Natural killer cell (primary cell): ENCODE measurements at places on chromosomes 6 and 20.

- DNase-seq: no peak
- no peak overlapping the region for H3K27ac ChIP-seq
- peaks cover 9% of the 10 kb centered on the region for H3K4me1 ChIP-seq
- no peak overlapping the region for H3K4me3 ChIP-seq
- H3K27me3 ChIP-seq: peaks cover 23% of the 10 kb centered on the region
Measured at GRCh38 chr6:88163616-88164015, 2.5 kb downstream of the CNR1 start.

DNA sequence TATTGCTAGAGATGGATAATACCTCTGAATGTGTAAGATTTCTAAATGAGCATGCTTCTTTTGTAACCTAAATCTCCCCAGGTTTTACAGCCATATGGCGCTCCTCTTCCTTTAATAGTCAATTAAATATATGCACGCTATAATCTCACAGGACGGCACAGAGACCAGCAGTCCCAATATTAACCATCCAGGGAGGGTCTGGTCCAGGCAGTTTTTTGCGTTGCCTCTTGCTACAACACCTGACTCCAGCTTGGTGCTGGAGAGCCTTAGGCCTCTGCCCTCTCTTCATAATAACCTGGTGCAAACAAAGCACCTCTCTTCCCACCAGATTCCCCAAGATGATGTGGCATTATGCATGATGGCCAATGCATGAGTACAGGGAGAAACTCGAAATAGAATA, 183.4 kb downstream of the LY86 start:
- no peaks in the 10 kb centered on the region for H3K4me1 ChIP-seq
- H3K27me3 ChIP-seq: no peaks in the 10 kb centered on the region
- no peak overlapping the region for H3K4me3 ChIP-seq

DNA sequence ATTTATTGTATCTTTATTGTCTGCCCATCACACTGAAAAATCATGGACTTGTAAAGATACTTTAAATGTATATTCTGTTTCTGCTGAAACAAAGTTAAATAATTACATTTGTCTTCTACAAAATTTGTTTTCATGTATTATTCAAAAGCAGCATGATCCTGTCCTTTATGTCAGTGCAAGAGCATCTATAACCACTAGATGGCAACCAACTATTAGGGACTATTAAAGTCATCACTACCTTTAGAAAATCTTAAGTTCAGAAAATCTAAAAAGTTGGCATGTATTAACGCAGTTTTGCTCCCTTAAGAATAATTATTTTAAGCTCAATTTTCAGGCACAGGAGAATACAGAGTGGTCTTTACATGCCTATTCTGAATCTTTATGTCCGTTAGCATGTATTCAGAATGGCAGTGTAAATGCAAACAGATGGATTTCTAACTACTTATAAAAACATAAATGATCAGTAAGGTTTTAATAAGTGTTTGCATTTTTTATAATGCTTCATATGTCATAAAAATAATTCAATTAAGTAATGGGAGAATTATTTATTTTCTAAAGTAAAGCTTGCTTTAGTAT, 17.8 kb downstream of the TMEM30A start:
- H3K27me3 ChIP-seq: no peaks in the 10 kb centered on the region
- no peak overlapping the region for H3K4me3 ChIP-seq
- H3K36me3 ChIP-seq: peaks cover 23% of the 10 kb centered on the region
- H3K4me1 ChIP-seq: no peaks in the 10 kb centered on the region
- no peak for DNase-seq

- H3K27ac ChIP-seq: no peak overlapping the region
- no peak for DNase-seq
- H3K36me3 ChIP-seq: no peaks in the 10 kb centered on the region
- no peaks in the 10 kb centered on the region for H3K27me3 ChIP-seq
- H3K4me1 ChIP-seq: no peaks in the 10 kb centered on the region
Measured at GRCh38 chr6:46626228-46626909, 26.2 kb downstream of the CYP39A1 start.

DNA sequence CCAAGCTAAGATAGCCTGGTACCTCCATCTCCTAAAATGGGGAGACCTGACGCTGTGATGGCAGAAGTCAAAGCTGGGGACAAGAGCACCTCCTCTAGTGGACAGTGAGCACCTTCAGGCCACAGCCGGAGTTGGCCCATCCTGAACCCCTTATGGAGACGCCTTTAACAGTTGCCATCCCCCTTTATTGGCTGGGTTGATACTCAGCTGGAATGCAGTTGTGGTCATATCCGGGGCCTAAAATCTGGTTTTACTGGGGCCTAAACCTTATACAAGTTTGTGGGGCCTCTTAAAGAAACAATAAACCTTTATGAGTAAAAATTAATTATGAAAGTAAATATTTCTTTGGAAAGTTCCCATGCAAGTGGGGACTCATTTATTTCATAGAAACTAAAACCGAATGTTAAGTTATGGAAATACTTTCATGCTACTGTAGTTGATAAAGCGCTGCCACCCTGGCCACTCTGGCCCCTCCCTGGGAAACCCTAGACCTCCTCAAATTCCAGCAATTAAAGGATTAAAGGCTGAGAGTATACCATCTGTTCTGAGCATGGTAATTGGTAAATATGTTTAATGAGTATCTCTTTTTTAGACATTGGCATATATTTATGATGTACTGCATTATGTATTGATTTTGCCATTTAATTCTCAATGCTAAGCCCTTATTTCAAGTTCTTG, 95.1 kb upstream of the SASH1 start:
- H3K4me3 ChIP-seq: no peak overlapping the region
- no peak for DNase-seq
- H3K4me1 ChIP-seq: no peaks in the 10 kb centered on the region
- no peak overlapping the region for H3K27ac ChIP-seq
- no peaks in the 10 kb centered on the region for H3K27me3 ChIP-seq

DNA sequence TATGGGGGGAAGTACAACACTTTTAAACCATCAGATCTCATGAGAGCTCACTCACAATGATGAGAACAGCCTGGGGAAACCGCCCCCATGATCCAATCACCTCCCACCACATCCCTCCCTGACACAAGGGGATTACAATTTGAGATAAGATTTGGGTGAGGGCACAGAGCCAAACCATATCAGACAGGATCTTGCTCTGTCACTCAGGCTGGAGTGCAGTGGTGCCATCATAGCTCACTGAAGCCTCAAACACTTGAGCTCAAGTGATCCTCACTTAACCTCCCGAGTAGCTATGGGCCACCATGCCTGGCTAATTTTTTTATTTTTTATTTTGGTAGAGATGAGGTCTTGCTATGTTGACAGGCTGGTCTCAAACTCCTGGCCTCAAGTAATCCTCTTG, 5.1 kb upstream of the IYD start:
- DNase-seq: no peak
- no peak overlapping the region for H3K27ac ChIP-seq
- H3K36me3 ChIP-seq: no peaks in the 10 kb centered on the region
- no peak overlapping the region for H3K4me3 ChIP-seq
- no peaks in the 10 kb centered on the region for H3K27me3 ChIP-seq
